Caudate nucleus (tissue), 63 donors: ENCODE measurements at places on chromosomes 4 and X.
A peak's percentile ranks its signal among the peaks of the same experiment; 100 is the strongest.

DNA sequence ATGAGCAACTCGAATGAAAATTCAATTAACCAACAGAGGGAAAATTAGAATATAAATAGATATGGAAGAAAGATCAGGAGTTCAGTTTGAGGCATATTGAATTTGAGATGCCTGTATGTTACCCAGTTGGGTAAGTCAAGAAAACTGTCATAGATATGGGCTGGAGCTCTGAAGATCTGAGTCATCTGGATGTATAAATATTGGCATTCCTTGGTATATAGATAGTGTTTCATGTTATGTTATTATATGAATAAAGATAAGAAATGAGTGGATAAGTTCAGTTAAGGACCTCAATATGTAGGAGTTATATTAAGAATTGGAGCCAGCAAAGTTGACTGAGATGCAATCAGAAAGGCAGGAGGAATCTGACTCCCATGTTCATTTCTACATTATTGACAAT, 543.6 kb upstream of the SMIM31 start:
- no peak for DNase-seq

GRCh38 chr4:121073004-121073435, 685 bp upstream of the NDNF start:
- DNase-seq: no peak

DNA sequence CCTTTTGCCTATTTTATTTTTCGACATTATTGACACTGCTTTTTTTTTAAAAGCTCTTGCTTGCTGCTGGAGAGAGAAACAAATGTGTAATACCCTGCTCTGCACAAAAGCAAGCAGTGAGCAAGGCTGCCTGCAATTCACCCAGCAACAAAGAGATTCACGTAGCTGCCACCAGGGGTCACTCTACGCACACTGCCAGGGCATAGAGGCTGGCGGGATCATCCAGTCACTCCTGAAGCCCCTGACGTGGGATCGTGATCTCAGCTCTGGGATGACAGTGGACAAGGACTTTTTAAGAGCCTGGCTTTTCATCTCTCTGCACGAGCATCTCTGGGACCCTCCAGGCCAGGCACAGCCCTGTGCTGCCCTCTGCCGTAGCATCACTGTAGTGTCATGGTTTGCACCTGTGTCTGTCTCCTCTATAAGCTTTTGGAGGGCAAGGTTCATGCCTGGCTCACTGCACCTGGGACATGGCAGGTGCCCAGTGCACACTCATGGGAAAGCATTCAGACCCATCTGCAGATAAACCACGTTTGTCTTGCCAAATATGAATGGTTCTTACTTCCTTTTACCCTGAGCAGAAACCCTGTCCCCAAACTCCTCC, 19.8 kb downstream of the C4orf50 start:
- DNase-seq: peak; percentile 54

GRCh38 chr4:32022071-32022470, 1301.9 kb downstream of the PCDH7 start:
- DNase-seq: no peak

DNA sequence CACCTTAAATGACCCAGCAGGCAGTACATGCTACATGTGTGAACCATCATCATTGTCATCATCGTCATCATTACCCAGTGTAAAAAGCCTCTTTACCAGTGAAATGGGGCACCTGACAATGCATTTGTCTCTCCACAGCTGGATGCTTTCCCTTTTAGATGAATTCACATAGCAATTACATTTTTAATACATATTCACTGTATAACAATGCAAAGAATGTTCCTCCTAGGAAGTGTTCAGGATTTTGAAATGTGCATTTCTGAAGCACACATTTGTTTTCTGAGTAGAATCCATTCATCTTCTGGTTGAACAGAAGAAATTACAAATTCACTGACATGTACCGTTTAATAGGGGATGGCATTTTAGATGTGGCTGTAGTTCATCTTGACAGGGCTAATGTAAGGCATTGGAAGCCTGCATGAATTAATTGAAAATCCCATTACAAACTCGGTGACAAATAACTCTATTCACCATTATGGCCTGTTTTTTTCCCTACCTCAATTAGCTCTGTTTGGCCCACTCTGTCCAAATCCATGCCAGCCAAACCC, 111.1 kb downstream of the SH3RF1 start:
- no peak for DNase-seq

DNA sequence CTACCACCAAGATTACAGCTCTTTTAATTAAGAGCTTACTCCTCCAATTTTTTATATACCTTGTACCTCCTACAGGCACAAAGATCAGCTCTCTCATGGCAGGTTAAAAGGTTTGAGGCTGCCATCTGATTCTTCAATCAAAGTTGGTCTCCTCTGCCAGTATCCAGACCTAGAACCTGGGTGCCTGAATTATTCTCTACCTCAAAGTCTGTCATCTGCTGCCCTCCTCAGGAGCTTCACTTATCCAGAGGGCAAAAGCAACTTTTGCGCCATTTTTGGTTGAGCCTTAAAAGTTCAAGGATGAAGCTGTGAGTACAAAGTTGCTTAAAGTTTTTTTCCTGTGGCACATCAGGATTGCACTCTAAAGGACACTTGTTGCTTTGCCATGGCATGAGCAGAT, 343.7 kb upstream of the PPP1R2C start:
- no peak for DNase-seq
